Cardiac fibroblast (primary cell): ENCODE measurements at places on chromosomes 1 and 21.
A peak's percentile ranks its signal among the peaks of the same experiment; 100 is the strongest.

DNA sequence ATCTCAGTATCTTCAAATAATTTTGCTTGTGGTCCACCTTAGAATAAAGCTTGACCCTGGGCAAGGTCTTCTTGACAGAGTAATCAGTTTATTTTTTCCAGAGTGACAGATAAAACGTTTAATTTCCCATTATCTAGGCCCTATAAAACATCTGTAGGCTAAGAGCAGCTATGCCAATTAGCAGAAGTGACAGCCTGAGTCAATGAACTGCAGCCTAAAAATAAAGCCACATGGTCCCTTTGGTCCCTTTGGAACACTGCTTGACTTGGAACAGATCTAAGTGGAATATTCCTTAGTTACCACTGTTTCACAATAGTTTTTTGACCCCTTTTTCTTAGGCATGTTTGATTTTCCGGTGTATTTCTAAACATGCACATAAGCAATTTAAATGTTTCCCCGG, 6.3 kb upstream of the RGS13 start:
- no peak for DNase-seq

- DNase-seq = peak; percentile 47
Observed at GRCh38 chr1:245875581-245876261, 631.4 kb downstream of the SMYD3 start.

- no peak for DNase-seq
Observed at GRCh38 chr1:228378873-228379460, 27.7 kb downstream of the TRIM11 start.

DNA sequence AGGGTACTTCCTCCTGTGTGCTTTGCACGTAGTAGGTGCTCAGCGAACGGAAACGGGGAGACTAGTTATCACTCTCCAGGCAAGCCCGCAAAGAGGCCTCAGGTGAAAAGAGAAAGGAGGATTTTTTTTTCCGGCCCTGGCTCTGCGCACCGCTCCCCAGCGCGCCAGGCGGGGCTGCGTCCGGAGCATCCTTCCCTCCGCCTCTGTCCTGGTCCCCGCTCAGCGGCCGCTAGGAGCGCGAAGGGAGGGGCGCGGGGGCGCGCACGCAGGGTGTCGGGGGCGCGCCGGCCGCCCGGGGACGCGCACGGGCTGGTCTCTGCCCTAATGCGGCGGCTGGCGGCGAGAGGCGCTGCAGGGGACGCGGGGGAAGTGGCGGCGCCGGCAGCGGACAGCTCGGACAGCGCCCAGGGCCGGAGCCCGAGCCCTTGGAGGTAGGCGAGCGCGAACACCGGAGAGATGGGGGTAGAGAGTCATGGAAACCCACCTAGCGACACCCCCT, 42.3 kb upstream of the NFASC start:
- DNase-seq = peak; percentile 38

GRCh38 chr1:219113261-219113660, 60.4 kb upstream of the LYPLAL1 start:
- DNase-seq = no peak

- DNase-seq = no peak
Observed at GRCh38 chr21:20306836-20307235, 691.4 kb upstream of the NCAM2 start.

GRCh38 chr1:5492846-5493245, 499.4 kb downstream of the NPHP4 start:
- DNase-seq = no peak

DNA sequence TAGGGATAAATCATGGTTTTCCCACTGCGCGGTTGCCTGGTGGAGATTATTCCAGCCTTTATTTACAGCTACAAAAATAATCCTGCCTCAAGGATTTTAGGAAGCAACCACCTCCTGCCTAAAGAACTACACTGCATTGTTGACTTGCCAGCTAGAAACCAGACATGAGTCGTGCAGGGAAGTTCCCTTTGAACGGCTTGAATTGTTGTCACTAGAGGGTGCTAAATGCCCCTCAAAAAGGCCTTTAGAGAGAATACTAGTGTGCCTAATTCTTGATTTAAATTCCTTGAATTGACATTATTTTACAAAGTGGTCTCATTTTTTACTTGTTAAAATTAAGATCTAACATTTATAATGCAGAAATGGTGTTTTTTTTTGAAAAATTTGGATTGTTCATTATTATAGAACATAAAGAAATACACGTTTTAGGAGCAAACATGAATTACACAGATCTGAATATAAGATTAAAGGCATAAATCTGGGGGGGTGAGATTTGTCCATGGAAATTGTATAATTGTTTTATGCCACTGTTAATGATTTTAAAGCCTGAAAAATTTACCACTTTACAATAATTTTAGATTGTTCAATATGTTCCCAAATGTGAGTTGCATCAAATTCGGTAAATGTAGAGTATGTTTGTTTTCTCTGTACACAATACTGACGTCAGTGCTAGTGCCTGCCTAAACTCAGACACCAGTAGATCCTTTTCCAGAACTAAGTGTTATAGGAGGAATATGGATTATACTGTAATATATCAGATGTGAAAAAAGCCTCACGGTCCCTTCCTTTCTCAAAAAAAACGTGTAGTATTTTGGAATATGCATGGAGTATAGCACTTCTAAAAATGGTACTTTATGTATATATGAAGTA, 7.6 kb upstream of the ERG start:
- DNase-seq = peak; percentile 89

DNA sequence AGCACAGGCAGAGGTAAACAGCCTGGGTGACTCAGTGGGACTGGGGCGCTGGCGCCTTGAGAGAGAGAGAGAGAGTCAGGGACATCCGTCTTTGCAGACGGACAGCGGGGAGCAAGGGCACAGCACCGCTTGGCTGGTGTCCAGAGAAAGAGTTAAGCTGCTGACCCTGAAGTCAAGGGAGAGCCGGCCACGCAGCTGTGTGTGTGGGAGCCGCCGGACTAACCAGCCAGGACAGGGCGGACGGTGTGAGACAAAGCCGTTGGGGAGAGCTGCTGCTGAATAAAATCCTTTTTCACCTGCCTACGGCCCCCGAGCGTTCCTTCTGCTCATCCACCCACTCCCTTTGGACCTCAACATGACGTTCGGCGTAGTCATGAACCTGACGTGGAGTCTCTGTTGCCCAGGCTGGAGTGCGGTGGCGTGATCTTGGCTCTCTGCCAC, 14.5 kb downstream of the CFAP74 start:
- DNase-seq = peak; percentile 57

- DNase-seq = no peak
Observed at GRCh38 chr1:11308699-11309224, 35.8 kb downstream of the UBIAD1 start.

GRCh38 chr21:45894906-45895777, 86.4 kb upstream of the COL6A1 start:
- no peak for DNase-seq

- no peak for DNase-seq
Observed at GRCh38 chr1:234856845-234857245, 246.9 kb upstream of the IRF2BP2 start.

GRCh38 chr1:37148663-37149062, 114.3 kb upstream of the GRIK3 start:
- no peak for DNase-seq

DNA sequence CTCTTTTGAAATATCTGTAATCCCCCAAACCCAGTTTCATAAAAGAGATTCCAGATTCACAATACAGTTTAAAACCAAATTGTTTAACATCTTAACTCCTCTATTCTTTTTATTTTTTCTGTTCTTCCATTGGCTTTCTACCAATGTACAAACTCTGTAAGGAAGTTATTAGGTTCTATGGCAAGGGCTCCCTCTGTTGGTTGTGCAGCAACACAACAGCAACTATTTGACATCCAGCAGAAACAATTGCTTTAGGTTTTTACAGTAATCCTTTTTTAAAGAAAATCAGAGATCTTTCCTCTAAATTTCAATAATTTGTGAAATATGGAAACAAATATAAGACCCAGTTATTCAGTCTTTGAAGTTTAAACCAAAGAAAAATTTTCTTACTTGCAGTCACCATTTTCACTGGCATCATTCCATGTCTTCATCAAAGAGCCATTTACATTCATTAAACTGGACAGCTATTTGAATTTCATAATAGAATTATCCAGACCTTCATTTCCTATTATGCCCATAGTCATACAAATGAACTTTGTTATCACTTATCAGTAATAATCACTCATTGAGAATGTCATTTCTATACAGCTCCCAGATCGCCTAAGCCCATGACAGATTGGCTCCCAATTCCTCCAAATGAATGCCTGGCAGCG, 46.5 kb upstream of the RNF11 start:
- DNase-seq = peak; percentile 84

DNA sequence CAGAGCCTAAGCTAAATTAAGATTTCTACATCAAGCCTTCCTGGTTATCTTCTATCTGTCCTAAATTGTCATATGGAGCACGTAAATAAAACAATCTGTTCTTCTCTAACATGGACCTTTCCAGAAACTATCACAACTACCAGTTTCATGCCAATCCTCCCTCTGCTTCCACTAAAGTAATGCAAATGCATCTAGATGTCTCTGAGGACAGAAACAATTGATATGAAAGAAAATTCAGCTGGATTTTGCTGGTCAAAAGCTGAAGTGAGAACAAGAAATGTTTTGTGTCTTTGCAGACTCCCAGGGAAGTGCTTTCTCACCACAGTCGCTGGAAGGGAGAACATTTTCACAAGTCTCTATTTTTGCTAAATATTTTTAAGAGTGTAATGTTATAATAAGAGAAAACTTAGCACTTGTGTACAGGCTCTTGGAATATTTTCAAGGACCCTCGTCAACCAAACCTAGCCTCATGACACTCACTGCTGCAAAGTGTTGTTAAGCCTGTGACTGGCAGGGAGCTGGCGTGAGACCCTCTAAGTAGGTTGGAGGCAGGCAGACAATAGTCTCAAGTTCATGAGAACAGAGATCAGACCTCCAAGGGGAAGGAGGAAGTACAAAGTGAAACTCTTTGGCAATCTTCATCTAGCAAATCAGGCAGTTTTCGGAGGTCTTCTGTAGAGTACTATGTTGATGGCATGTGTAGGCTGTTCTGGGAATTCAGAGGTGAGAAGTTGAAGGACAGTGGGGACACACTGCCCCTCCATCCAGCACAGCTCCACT, 38.8 kb downstream of the DNASE2B start:
- no peak for DNase-seq

DNA sequence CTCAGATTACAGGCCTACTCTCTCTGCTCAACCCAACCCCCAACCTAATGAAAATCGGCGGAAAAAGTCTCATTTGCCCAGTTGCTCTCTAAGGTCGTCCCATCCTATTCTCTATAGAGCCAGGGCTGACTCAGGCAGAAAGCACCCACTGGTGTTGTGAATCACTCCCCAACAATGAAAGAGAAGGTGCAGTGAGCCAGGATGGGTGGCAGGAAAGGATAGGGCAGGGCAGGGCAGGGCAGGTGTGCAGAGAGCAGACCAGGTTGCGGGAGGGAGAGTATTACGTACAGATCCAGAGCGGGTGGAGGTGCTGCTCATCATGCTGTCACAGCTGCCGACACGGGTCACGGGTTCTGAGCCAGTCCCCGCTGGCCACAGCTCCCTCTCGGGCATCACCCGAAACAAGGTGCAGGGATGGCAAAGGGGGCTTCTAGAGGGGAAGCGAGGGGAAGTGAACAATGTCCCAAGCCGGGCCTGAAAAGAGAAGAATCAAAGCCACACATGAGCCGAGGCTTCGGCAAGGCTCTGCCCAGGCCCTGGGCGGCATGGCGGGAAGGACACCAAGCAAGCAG, 5.3 kb downstream of the C1orf116 start:
- DNase-seq = no peak

GRCh38 chr1:148355976-148356375, 127.1 kb downstream of the PPIAL4G start:
- DNase-seq = peak; percentile 48

GRCh38 chr1:198528364-198528763, 12.1 kb downstream of the ATP6V1G3 start:
- DNase-seq = peak; percentile 54

- no peak for DNase-seq
Observed at GRCh38 chr1:63847308-63847910, 73.6 kb downstream of the ROR1 start.

DNA sequence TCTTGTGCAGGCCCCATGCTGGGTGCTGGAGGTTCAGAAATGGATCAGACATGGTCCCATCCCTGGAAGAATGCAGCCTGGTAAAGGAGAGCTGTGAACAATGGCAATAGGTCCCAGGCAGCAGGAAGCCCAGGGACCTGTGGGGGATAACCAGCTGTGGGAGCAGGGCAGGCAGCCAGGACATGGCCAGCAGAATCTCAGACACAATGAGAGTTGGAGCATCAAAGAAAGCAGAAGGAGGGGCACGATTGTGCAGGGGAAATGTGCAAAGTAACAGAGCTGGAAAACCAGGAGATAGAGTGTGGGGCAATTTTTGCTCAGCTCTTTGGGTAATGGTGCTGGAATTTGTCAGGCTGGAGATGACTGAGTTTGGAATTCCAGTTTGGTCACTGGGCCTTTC, 44.3 kb downstream of the C8B start:
- peak; percentile 51 for DNase-seq

- no peak for DNase-seq
Observed at GRCh38 chr1:203276408-203276807, 28.9 kb upstream of the BTG2 start.

GRCh38 chr1:244226435-244226834, 175.4 kb downstream of the ZBTB18 start:
- no peak for DNase-seq

DNA sequence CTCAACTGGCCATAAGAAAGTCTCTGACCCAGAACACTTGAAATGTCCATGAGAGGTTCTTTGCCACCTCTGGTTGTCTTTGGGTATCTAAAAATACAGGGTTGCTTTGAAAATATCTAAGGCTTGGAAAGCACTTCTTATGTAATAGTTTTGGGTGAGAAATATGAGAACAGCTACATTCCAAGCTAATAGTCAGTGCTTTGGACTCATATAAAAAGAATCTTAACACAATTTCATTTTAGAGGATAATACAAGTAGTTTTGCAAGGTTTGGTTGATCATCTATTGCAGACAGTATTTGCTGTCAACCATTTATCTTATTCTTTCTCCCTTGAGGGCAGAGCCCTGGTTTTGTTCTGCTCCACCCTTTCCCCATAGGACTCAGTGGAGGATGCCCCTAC, 207.5 kb downstream of the KCNK2 start:
- no peak for DNase-seq

DNA sequence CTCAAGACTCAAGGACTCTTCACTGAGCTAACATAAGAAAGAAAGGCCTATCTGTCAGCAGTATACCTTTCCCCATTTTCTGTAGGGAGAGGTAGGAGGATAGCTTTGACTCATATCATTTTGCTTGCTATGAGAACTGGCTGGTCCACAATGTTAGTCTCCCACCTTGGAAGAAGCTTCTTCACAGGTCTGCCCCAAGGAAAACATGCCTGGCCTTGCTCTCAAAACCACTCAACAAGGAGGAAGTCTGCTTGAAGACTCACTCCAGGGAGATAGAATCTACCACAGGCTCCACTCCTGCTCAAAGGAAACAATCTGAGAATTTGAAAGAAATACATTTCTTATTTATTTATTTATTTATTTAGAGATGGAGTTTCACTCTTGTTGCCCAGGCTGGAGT, 29.5 kb upstream of the LAMC1 start:
- DNase-seq = no peak

GRCh38 chr1:231465051-231465450, 43.0 kb upstream of the EGLN1 start:
- no peak for DNase-seq
